ENCODE measurements at places on chromosomes 1 and 21. TPM values are rescaled to one million over a fixed set of nuclear protein-coding genes. Genes with fewer than 3 reads are reported as not detected.

- DNase-seq = no peak
Observed at GRCh38 chr1:107692580-107693345, 272.2 kb downstream of the VAV3 start.

DNA sequence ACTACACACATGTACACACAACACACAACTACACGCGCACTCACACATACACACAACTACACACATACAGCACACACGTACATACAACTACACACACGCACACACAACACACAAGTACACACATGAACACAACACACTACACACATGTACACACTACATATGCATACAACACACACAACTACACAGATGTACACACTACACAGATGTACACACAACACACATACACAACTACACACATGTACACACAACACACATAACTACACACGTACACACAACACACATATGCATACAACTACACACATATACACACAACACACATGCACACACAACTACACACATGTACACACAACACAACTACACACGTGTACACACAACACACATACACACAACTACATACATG, 318.6 kb downstream of the CAMTA1 start:
- no peak for DNase-seq

GRCh38 chr1:240294566-240294965, 202.9 kb downstream of the FMN2 start:
- DNase-seq = no peak

DNA sequence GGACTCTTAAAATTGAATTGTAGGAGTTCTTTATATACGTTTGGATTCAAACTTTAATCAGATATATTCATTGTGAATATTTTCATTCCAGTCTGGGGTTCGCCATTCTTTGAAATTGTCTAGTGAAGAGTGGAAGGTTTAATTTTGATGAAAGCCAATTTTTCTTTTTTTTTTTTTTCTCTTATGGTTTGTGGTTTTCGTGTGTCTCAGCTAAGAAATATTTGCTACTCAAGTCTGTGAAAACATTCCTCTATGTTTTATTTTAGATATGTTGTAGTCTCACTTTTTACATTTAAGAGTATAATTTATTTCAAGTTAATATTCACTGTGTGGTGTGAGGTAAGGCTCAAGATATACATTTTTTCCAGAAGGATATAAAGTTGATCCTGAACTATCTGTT, 220.5 kb downstream of the KCNT2 start:
- DNase-seq = no peak

DNA sequence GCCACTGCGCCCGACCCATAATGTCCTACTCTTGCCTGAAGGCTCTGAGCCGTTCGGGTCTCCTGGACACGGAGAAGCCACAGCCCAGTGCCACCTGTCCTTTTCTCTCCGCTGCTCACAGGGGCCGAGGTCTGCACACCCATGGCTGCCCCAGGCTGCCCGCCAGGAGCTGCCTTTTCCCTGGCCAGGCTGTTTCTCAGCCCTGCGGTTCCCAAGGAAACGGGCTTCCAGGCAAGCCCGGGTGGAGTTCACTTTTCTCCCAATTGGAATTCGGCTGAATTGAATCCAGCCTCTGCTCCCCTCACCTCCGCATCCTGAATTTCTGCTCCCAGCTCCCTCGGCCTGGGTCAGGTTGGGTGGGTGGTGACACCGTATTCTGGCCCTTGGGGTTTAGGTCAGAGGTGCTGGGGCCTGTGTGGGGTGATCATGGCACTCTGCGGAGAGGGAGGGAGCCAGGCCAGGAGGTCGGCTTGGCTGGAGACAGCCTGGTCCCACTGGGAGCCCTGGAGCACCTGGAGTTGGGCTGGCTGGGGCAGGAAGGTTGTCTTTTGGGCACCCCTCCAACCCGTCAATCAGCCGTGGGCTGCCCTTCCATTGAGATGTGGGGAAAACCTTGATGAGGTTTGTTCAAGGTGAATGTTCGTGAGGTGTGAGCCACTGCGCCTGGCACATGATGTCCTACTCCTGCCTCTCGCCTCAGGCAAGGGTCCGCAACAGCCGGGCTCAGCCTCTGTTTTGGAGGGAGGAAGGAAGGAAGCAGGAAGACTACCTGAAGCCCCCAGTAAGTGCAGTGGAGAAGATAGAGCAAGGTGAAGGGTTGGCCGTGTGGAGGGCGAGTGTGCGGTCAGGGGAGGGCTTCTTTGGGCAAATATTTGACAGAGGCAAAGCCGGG, 25.1 kb downstream of the RRP1 start:
- DNase-seq = no peak

- no peak for DNase-seq
Observed at GRCh38 chr1:101588677-101589076, 351.9 kb downstream of the S1PR1 start.

DNA sequence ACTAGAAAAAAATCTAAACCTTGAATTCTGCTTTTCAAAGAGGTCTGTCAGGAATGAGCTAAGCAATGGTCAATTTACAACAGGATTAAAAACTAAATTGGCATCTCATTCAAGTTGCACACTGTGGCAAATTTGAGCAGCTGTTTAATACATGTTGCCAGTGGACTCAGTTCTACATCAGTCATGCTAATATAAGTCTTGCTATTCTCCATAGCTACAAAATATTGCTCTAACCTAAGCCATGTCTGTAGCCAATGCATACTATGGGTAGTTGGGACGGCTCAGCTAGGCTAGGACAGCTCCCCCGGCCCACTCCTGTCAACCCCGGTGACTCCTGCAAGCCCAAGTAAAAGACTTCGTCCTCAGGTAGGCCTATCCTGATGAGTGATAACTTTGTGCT, 10.9 kb upstream of the VAV3 start:
- DNase-seq = no peak

DNA sequence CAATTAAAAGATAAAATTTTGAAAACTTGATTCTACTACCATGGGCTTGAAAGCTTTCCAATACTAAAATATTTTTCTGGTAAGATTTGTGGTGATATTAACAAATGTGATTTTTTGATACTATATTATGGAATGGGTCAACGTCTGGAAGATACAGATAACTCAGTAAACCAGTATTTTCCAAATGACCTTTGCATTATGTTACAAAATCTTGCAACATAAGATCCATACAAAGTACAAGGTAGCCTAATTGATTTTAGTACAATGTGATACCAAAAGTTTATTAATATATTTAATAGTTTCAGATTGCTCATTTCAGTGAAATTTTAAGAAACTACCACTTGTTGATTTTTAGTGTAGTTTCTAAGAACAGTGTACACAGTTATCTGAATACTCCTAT, 236.2 kb downstream of the KIF26B start:
- no peak for DNase-seq

- no peak for DNase-seq
Observed at GRCh38 chr1:87760155-87760554, 431.5 kb downstream of the LMO4 start.

- peak; percentile 25 for DNase-seq
Observed at GRCh38 chr1:31658721-31659120, 14.0 kb upstream of the PEF1 start.

GRCh38 chr1:56263908-56264307, 315.5 kb downstream of the PLPP3 start:
- DNase-seq = no peak

DNA sequence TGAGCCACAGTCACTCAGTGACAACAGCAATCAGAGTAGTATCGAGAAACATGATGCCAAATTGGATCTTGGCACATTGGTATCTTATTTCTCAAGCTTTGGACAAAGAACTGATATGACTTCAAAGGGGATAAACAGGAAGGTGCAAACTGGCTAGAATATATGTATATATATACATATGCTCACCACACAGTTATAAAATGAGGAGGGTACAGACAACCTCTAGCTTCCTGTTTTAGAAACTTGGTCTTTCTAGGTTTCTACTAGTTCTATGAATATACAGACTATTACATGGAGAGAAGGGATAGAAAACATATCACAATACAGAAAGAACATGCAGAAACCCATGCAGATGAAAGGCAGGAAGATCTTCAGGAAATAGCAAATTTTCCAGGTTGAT, 292.1 kb upstream of the SNX7 start:
- no peak for DNase-seq

The IL10 gene
- not detected for total RNA-seq

The NOL9 gene
- 42.1 TPM for total RNA-seq

The GOLT1A gene
- not detected for total RNA-seq

The DMBX1 gene
- 0.80 TPM for total RNA-seq

Data from Daoy (cell line).